ENCODE measurements at places on chromosomes 1 and 21.

- DNase-seq = no peak
Measured at GRCh38 chr1:87804128-87804527, 475.4 kb downstream of the LMO4 start.

GRCh38 chr1:176330782-176331181 is 123.7 kb upstream of the COP1 start:
- DNase-seq = no peak

DNA sequence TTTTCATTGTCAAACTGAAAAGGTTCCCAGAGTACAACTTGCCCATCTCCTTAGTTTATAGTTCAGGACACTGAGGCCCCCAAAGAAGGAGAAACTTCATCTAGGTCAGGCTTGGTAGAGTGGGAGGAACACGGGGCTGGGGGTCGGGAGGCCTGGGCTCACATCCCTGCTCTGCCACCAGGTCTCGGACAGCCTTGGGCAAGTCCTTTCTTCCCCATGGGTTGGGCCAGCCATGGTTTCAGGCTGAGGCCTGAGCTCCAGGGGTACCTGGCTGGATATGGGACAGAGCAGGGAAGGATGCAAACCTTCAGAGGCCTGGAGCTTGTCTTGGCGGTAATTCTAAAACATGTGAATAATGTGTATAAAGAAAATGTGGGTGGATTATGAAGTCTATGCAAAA is 17.0 kb downstream of the FOXO6 start:
- DNase-seq = no peak

DNA sequence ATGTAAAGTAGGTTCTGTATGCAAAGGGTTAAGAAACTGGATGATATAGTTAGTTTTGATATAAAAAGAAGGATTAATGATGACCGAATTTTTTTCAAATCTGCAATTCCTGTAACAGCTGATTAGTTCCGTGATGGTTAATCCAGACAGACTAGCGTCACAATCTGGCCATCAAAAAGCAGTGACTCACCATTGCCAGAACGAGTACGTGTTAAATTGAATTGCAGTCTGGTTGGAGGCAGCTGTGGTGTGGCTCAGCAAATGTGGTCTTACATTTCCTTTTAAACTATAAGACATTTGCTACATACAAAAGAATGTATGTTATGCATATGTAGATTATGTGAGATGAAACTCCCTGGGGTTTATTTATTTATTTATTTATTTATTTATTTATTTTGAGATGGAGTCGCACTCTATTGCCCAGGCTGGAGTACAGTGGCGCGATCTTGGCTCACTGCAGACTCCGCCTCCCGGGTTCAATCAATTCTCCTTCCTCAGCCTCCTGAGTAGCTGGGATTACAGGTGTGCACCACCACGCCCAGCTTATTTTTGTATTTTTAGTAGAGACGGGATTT is 139.8 kb downstream of the RYR2 start:
- no peak for DNase-seq

DNA sequence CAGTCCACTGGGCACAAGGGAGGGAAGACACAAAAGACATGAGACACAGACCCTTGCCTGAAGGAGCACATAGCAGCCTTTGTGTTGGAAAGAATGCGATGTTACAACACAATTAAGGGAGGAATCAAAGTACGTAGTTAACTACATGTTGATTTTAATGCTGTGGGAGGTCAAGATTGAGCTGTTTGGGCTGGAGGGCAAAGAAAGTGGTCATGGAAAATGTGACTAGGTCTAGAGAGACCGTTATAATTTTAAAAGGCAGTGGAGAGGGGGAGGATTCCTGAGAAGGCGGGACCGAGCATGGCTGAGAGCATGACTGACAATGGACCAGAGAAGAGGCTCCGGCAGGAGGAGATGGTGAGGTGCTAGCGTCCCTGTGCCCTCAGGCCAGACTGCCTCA is 111.8 kb upstream of the ATP1A1 start:
- DNase-seq = no peak

DNA sequence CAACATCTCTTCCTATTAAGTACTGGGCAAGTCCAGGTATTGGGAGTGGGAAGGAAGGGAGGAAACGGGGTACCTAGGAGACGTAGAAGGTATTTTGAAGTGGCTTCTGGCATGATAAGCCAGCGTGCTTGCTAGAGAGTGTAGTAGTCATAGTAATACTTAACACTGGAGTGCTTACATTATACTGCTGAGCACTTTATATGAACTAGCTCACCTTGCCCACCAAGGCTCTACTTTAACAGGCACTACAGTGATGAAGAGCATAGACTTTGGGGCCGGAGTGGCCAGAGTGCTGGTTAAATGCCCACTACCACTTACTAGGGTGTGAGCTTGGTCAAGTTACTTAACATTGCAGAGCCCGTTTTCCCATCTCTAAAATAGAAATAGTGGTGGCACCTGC is 61.7 kb downstream of the ACP6 start:
- no peak for DNase-seq

GRCh38 chr1:171142416-171143385 is 42.4 kb upstream of the FMO2 start:
- no peak for DNase-seq

DNA sequence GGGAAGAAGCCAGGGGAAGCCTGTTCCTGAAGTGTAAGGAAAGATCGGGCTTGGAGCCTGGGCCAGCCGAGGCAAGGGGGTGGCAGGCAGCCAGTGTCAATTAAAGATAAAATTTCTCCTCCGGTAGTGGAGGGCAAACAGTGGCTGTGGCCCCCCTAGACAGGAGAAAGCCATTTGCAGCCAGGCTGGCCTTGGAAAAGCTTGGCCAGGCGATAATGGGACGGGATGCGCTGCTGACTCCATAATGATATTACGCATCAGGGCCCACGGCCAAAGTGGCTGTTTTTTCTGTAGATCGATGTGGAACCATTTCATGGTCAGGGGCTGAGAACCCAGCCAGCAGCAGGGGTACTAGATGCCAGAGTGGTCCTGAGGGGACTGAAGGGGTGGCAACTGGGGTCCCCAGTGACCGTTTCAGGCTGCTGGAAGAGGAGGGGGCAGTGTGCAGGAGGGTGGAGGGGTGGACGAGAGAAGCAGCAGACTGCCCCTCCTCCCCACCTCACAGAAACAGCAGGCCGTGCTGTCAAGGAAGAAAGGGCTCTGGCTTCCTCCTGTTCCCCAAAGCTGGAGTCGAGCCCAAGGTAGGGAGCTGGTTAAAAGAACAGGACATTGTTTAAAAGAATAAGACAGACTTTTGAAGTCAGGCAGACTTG is 25.2 kb downstream of the KCNC4 start:
- DNase-seq = no peak

DNA sequence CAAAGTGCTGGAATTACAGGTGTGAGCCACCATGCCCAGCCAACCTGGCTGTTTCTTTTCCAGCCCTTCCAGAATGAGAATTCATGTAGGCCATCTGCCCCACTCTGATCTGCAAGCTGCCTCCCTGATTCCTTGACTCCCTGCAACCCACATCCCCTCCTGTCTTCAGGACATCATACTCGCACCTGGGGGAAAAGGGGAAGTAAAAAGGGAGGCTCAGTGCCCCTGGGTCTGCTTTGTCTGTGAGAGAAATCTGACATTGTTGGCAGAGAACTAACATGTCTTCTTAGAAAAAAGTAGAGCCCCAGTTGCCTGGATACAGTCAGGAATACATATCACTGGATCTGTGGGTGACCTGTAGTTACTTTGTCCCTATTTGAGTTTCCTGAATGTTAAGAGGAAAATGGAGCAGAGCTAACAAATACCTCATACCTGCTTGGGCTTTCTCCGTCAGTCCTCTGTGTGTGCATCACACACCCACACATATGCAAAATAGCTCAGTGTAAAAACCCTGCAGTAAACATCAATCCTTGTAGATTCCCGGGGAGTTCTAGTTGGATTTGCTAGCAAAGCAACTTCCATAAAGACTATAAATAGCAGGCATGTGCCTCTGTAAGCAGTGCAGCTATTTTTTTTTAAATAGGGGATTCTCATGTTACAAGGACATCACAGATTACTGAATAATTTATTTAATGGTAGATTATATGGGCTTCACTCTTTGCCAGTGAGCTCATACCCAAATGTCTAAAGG is 62.9 kb downstream of the TEX35 start:
- DNase-seq = no peak

- DNase-seq = no peak
Measured at GRCh38 chr1:82991569-82991968, 1007.4 kb downstream of the TTLL7 start.

GRCh38 chr1:87149241-87150041 is 179.2 kb upstream of the LMO4 start:
- no peak for DNase-seq

- DNase-seq = no peak
Measured at GRCh38 chr1:92877792-92878191, 46.0 kb downstream of the RPL5 start.

All from HTR-8/SVneo (cell line).